Posterior cingulate gyrus (tissue), 11 donors: ENCODE measurements at places on chromosomes 12 and 14.
A peak's percentile ranks its signal among the peaks of the same experiment; 100 is the strongest.

- DNase-seq = no peak
These were observed 29.3 kb upstream of the GAS2L3 start for GRCh38 chr12:100544165-100544564.

DNA sequence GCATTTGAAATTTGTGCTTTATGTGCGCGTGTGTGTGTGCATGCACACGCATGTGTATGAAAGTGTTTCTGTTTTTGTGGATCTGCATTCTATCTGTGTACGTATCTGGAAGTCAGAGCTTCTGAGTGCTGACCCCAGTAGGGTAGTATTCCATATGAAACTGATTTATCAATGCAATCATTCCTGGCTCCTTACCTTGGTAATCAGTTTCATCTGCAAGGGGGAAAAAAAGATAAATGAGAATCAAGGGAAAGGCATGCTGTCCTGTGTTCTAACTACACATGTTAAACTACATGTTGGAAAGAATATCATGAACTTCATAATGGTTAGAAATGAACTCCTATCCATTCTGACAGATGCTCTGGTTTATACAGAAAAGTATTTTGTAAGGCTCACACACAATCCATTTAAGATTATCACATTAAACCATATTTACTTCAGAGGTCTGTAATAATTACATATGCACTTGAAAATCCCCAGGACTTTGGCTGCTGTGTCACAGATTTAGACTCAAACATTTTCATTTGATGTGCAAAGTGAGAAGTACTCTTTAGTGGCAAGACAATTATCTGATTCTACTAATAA is 276.1 kb upstream of the LMO3 start:
- DNase-seq = no peak

- no peak for DNase-seq
These were observed 76.1 kb downstream of the ALG10B start for GRCh38 chr12:38392554-38393144.

DNA sequence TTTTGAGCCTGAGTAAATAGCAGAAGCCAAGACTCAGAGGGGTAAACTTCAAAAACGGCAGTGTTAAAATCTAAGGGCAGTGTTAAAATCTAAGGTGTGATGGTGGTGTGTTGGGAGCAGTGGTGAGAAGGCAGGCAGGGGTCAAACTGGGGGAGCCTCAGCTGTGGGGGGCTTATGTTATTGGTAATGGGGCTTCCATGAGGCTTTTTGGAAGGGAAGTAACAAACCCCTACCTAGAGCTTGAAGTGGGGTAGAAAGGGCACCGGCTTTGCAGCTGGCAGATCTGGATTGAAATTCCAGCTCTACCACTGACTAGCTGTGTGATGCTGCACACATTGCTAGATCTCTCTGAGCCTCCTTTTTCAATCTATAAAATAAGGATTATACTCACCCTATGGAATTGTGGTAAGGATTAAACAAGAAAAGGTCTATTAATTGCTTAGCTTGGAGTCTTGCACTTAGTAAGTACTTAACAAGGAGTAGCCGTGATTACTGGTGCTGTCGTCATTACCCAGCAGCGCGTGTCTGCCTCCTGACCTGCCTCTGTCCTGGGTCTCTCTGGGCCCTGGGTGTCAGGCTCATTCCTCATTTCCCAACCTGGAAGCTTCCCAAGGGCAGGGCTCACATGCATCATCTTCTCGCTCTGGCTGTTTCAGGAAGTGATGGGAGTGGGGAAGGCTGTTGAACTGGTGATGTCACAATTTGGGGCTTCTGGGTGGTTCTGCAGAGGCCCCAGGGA is 18.5 kb upstream of the KRT80 start:
- DNase-seq = peak; percentile 49

GRCh38 chr12:53744751-53745150 is 7.0 kb downstream of the CISTR start:
- DNase-seq = no peak

DNA sequence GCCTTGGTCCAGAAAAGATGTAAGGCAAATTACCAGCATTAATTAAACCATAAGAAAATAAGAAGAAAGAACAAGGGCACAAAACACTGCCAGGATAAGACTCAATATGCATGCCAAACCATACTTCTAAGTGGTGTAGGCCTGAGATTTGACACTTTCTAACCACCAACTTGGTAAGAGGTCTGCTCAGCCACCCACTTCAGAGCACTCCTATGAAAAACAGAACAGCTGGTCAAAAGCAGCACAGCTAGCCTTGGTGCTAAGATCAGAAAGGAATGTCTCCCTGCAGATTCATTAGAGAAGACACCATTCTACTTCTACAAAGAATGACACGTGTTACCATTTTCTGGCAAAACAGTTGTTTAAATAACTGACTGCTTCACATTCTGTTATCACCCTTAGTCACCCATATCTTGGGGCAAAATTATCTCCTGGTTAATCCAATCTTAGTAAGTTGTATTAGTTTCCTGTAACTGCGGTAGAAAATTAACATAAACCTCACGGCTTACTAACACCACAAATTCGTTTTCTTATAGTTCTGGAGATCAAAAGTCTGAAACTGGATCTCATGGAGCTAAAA is 13.2 kb downstream of the RPS6KA5 start:
- DNase-seq = no peak

- no peak for DNase-seq
These were observed 23.2 kb downstream of the MAPK1IP1L start for GRCh38 chr14:55074662-55075061.

GRCh38 chr12:132698341-132698740 is 11.0 kb downstream of the PXMP2 start:
- DNase-seq = peak; percentile 3

DNA sequence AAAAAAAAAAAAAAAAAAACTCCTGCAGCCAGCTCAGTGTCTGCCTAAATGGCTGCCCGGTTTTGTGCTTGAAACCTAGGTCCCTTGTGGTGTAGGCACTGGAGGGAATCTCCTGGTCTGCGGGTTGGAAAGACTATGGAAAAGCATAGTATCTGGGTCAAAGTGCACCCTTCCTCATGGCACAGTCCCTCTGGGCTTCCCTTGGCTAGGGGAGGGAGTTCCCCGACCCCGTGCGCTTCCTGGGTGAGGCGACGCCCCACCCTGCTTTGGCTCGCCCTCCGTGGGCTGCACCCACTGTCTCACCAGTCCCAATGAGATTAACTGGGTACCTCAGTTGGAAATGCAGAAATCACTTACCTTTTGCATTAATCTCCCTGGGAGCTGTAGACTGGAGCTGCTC is 14.3 kb downstream of the PTCSC3 start:
- no peak for DNase-seq

DNA sequence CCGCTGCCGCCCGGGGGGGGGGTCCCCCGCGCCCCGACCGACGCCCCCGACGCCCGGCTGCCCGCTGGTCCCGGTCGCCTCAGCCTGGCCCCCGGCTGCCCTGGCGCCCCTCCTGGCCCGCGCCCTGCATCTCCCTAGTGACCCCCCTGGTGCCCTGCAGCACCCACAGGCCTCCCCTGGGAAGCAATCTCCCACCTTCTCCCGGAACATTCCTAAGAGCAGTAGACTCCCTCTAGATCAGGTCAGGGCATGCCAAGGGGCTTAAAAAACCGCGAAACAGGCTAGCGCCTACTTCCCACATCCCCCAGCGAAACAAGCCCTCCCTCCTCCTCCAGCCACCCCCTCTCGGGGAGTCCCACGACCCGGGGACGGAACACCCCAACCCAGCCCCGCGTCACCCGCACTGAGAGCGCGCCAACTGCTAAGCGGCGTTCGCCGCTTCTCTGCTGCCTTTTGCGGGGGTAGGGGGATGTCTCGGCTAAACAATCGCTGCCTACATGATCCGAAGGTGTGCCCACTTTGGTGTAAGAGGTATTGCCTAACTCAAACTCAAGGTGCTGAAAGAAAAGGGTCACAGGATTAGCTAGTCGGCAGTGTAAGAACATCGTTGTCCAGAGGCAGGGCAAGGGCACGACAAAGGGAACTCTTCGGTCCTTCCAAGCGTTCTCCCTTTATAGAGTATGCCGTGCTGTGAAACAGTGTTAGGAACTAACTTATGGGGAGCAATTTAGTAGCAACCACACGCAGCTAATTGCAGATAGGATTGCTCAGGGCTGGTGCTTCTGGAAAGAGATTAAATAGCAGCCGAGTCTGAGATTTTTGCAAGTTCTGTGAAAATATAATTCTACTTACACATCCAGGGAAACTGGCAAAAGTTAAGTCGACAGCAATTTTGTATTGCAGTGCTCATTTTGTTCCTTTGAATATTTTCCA is 619 bp upstream of the NTN4 start:
- DNase-seq = no peak

DNA sequence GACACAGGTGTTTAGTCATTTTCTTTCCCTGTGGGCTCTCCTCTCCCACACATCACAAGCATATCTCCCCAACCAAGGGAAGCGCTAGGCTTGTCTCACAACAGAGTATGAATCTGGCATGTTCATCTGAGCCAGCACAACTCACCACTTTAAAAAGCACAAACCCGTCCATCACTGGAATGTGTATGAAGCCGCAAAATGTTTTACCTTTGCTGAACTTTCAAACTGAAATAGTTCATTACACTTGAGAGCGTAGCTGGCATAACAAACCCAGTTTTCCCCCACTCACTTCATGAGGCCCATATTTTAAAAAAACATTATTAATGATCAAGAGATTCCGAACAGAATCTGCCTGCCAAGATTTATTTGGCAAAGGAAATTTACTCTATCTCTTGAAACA is 15.8 kb downstream of the NID2 start:
- DNase-seq = no peak

- DNase-seq = peak; percentile 36
These were observed 28.5 kb downstream of the KLC1 start for GRCh38 chr14:103657471-103657870.

DNA sequence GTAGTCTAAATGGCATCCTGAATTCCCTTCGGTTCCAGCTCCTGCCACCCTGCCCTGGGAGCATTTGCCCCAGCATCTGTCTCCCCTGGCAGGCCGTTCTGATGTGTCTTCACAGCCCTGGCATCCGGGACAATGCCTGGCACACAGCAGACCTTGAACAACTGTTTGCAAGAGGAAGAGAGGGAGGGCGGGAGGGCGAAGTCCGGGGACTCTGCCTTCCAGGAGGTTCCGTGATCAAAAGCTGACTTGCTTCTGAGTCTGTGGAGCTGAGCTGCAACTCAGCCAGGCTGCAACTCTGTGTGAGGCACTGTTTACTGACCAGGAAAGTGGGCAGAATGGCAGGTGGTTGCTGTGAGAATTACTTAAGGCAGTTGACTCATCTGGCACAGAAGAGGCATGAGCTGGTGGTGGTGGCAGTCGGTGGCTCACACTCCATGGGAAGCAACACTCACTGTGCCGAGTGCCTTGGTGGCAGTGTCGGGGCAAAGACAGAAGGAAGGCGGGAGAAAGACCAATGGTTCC is 61.1 kb upstream of the DLK1 start:
- peak; percentile 39 for DNase-seq

DNA sequence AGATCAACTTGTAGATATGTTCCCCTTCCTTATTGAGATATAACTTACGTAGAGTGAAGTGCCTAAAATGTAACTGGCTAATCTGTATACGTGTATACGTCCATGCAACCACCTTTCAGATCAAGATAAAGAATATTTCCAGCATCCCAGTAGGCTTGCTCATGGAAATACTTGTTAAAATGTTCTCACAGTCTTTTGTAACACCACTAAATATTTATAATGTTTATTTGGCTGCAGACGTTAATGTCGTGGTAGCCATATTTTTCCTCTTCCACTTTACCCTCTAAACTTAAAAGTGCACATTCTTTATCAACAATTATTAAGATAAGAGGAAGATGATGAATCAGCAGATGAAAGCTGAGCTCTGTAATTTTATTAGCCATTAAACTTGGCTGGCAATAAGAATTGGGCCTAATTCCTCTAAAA is 447.4 kb downstream of the AEBP2 start:
- DNase-seq = no peak

DNA sequence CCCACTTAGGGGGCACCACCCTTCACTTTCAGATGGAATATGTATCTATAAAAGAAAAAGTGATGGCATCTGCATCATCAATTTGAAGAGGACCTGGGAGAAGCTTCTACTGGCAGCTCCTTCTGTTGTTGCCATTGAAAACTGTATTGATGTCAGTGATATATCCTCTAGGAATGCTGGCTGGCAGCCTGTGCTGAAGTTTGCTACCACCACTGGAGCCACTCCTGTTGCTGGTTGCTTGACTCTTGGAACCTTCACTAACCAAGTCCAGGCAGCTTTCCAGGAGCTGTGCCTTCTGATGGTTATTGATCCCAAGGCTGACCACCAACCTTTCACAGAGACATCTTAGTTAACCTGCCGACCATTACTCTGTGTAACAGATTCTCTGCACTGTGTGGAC is 44.7 kb downstream of the RIMKLB start:
- DNase-seq = no peak

DNA sequence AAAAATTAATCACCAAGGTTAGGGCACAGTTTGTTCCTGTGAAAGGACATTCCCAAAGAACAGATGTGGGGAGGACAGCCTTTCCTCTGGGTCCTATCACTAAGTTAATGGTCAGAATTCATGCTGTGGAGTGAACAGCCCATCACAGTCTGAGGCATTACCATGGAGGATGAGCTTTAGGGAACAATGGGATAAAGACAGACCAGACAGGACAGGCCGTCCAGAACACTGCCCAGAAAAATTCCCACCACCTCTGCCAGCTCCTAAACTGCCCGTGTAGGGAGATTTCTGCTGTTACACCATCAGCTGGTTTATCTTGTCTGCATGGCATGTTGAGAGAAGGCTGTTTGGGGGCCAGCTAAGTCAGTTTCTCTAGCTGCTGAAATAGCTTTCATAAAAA is 49.6 kb upstream of the IFNG-AS1 start:
- no peak for DNase-seq

DNA sequence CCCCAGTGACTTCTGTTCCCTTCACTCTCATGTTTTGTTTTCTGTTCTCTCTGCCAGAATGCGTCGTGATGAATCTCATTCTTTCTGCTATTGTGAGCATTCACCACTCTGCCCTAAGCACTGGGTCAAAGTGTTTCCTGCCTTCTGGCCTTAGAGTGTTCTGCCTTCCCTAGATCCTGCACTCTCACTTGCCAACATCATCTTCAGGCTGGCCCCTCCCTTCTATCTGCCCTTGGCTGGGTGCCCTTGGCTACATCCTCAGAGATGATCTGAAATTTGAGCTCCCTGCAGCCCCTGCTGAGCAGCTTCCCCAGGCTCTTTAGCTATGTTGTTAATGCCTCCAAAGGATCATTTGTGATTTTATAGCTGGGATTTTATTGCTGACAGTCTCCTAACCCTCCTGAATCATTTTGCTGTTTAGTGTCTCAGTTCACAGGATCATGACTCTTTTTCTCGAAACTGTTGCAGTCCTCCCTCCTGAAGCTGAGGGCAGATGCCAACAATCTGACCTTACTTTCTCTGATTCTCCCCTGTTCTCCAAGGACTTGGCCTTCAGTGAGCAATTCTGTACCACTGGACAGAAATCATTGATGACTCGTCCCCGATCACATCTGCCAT is 4.5 kb downstream of the DHRS2 start:
- DNase-seq = no peak

GRCh38 chr14:38880643-38881524 is 222.2 kb downstream of the SEC23A start:
- DNase-seq = no peak

GRCh38 chr12:111150921-111151840 is 217.7 kb downstream of the PHETA1 start:
- no peak for DNase-seq

- no peak for DNase-seq
These were observed 282 bp upstream of the IGFBP6 start for GRCh38 chr12:53097207-53097563.

- no peak for DNase-seq
These were observed 6.1 kb upstream of the AMIGO2 start for GRCh38 chr12:47085815-47086252.

- no peak for DNase-seq
These were observed 1160.3 kb upstream of the TMEM132C start for GRCh38 chr12:127106697-127107096.

GRCh38 chr14:102507857-102508312 is 1.7 kb downstream of the ANKRD9 start:
- DNase-seq = no peak
